ENCODE measurements at places on chromosomes 12 and 14. TPM values are rescaled to one million over a fixed set of nuclear protein-coding genes. Genes with fewer than 3 reads are reported as not detected.

GRCh38 chr14:47269756-47270492 is 405.5 kb downstream of the MDGA2 start:
- no peak for DNase-seq

DNA sequence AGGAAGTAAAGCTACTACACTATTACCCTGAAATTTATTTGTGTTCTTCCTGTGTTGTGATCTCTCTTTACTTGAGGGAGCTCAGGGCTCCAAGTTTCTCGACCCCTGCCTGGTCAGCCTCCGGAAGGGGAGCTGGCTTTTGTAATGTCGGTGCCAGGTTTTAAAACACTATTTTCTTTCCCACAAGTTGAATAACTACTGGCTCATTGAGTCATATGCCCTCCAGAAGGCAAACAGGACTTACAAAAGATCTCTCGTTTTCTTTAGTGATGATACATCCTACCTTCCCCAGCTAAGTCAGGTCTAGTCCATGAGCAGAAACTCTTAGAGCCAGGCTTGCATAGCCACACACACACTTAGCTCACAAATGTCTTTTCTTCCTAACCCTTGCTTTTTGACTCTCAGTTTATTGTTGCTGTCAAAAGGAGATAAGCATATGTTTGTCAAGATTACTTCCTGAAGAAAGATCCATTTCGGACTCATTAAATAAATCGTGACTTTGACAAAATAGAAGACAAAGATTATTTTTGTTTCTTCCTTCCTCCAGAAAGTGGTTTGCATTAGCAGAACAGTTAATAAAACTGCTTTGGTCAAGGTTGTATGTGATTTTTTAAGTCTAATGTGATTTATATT is 209.8 kb upstream of the FLRT2 start:
- no peak for DNase-seq

GRCh38 chr12:67280572-67280971 is 11.4 kb downstream of the CAND1 start:
- DNase-seq: no peak

The GAPDH gene
- total RNA-seq: 3,067 TPM

DNA sequence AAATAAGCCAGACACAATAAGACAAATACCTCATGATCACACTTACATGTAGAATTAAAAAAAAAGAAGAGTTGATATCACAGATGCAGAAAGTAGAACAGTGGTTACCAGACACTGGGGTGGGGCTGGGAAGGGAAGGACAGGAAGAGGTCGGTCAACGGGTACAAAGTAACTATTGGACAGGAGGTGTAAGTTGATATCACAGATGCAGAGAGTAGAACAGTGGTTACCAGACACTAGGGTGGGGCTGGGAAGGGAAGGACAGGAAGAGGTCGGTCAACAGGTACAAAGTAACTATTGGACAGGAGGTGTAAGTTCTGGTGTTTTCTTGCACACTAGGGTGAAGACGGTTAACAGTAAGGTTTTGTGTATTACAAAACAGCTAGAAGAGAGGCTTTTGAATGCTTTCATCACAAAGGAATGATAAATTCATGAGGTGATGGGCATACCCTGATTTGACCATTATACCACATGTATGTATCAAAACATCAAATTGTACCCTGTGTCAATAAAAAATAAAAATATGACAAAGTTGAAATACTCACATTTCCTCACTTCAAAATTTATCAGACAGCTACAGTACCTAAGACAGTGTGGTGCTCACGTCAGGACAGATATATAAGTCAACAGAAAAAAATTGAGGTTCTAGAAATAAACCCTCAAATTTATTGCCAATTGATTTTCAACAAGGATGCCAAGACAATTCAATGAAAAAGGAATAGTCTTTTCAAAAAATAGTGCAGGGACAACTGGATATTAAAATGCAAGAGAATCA is 32.8 kb downstream of the GALC start:
- DNase-seq: no peak

DNA sequence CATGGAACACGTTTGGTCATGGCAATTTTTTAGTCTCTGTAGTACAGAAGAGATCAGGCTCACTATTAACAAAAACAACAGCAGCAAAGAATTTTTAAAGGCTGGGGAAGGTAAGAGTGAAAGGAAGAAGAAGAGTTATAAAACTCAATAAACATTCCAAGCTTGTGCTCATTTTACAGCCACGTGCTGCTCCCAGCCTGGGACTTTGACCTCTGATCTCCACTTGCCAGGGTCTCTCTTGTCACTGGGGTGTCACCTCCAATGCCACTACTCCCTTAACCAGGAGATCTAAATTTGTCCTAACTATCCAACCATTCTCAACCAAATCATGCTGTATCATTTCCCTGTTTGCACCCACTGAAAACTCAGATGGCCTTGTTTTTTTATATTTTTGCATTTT is 605.1 kb downstream of the VRK1 start:
- no peak for DNase-seq

The DAZAP2 gene
- 95.6 TPM for total RNA-seq

DNA sequence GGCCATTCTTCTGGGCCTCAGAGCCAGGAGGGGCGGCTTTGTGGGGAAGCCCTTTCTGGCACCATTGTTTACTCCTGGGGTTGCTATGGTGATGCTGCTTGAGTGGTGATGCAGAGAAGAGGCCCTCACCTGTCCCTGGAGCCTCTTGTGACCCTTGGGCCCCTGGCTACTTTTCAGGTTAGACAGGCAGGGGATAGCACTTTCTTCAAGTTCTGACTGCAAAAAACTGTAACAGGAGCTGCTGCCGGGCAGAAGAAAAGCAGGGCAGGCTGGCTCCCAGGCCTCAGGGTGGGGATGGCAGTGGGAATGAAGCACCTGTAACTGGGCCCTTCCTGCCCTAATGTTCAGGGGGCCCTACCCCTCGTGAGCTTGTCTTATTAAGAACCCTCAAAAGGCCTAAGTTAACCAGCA is at the start of gene TEX52:
TEX52 (minus strand) TSS at position 19 of the 411 bp plus-strand sequence; CDS start at position 6, 13 bp downstream.
- DNase-seq: peak; percentile 70
